Panc1 (cell line): ENCODE measurements at places on chromosomes 6 and 20.

GRCh38 chr20:25197183-25197869 lies 1.8 kb downstream of the ENTPD6 start:
- DNase-seq: no peak

DNA sequence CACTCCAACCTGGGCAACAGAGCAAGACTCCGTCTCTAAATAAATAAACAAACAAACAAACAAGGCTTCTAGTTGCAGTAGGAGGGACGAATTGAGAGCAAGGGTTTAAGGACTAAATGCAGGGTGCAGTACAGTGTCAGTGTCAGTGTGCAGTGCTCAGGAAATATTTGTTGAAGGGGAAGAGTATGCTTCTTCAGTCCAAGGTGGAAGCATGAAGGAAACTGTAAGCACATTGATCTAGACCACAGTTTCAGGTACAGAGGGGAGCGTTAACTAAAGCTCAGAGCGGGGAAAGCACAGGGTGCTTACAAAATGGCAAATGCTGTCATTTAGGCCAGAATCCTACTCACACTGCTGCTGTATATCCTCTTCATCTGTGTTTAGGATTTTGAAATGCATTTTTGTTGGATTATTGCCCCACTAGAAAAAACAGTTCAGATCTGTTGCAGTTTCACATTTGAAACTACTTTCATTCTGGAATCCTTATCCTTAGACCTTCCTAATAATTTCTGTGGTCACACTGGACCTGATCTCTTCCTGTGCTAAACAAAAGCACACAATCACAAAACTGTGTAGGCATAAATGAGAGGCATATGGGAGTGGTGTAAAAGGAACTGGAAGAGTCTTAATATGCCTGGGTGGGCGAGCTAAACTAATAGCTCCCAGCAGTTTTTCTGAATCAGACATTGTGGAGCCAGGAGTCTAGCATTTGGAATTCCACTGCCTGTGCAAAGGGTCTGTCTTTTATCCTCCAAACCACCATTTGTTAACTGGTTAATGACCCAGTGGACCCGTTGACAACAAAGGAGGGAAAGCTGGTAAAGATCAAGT lies 41.4 kb downstream of the CBFA2T2 start:
- no peak for DNase-seq

DNA sequence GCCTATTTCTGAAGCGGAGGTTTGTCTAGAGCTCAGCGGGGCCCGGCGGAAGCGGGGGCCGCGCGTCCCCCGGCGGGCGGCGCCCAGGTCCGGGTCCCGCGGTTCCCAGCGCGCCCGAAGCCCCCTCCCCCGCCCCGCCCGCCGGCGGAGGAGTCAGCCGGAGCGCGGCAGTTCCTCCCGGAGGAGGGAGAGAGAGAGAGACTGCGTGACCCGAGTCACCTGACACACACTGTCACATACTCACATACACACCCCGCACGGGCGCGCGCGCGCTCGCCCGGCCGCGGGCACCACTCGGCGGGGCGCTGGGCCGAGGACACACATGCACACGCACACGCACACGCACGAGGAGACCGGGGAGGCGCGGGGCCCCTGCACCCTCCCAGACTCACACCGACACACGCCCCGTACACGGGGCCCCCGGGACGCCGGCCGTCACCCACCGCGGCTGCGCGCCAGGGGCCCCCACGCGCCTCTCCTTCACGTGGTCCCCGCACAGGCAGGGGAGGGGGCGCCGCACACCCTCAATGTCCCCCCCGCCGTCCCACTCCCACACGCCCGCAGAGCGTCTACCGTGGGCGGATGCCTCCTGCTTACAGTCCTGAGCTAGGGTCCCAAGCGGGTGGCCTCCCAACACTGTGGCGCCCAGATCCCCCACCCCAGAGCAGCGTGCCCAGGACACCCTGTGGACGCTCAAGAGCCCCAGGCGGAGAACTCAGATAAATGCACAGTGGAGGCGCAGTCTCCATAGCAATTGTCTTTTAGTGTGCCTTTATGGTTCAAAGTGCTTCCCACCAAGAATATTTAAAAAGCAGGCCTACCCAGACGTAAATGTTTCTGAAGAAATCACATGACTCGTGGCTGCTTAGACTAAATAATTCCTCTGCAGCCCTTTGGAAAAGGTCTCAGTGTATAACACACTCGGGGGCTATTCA lies at the start of gene RRAGD:
TSS of gene RRAGD (minus strand) at position 203 of the 935 bp plus-strand sequence. CDS start 280 bp downstream, outside the sequence.
- DNase-seq: no peak

GRCh38 chr6:123780021-123780420 lies 23.6 kb upstream of the NKAIN2 start:
- DNase-seq: no peak

DNA sequence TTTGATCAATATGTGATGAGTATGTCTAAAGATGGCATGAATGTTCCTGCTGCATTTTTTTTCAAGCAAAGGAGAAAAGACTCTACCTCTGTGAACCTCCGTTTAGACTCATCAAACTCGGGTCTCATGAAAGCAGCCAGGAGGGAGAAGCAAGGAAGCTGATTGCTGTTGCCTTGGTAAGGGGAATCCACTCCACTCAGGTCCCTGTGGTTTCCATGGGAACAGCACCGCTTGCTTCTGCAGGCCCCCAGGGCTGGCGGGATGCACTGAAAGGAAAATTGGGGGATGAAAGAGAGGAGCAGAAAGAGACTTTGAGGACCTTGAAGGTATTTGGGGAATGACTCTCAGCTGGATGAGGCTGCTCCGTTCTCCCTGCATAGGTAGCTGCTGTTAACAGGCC lies 249.6 kb upstream of the RIN2 start:
- DNase-seq: no peak

GRCh38 chr6:143368426-143368825 lies 82.1 kb downstream of the ADAT2 start:
- no peak for DNase-seq

- DNase-seq: no peak
Observed at GRCh38 chr6:8506126-8506525, 70.8 kb upstream of the SLC35B3 start.

DNA sequence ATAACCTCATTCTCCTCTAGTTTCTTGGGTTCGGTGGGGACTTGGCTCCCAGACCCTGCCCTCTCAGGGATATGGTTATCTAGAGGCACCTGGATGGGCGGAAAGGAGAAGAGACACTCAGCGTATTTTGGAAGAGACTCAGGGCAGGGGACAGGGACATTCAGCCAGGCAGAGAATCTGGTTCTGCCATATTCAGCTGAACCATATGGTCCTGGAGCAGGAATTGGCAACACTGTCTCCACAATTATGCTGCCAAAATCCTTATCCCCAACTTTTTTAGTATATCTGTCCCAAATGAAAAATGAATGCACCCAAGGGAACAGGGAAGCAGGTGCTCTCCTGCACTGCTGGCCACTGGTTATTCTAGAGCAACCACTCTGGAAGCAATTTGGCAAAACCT lies 17.7 kb downstream of the SDC4 start:
- DNase-seq: no peak

- no peak for DNase-seq
Observed at GRCh38 chr20:17951323-17951722, 17.3 kb downstream of the SNX5 start.

DNA sequence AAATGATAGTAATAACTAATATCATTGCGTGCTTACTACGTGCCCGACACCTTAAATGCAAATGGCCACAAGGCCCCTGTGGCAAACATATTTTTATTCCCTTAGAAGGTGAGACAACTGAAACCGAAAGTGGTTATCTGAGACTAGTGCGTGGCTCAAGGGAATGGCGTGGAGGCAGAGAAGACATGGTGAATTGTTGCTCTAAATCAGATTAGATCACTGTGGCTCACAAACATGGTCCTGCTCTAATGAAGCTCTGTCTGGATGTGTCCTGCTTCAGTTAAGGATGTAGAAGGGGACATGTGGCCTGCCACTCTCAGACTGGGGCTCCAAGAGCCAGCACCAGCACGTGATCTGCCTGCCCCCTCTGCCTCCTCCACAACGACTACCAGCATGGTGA lies 124.2 kb upstream of the GMDS start:
- DNase-seq: no peak

- DNase-seq: no peak
Observed at GRCh38 chr6:42275376-42276033, 57.8 kb upstream of the MRPS10 start.

DNA sequence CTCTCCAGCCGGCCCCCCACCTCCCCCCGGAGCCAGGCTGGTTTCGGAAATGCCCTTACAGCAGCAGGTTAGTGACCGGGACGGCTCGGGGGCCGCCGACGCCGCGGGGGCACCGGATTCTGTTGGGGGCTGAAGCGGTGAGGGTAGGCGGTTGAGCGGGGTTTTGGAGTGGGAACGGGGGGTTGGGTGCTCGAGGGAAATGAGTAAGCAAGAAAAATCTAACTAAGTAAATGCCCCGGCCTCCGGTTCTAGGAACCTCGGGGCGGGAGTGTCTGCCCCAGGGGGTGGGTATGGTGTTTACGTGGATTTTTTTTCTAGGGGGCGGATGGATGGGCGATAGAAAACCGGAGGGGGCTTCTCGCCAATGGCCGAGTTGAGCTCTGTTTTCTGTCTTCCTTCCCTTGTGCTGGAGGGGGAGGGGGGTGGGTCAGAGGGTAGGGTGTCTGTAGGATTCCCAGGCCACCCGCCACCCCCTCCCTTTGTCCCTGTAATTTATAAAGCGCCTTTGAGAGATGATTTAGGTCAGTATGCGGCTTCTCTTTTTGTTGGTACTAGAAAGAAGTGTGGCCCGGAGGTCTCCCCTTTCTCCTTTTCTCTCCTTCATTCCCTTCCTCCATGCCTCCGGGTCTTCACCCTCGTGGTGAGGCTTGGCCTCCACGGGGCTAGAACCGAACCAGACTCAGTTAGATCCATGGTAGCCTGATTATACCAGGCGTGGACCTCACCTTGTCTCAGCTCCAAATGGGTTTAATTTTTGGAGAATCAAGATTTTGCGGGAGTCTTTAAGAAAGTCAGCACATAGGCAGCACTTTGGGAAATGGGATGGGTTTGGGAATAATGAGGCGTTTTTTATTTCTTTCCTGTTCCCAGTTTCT lies 2.3 kb downstream of the E2F3 start:
- peak; percentile 4 for DNase-seq

DNA sequence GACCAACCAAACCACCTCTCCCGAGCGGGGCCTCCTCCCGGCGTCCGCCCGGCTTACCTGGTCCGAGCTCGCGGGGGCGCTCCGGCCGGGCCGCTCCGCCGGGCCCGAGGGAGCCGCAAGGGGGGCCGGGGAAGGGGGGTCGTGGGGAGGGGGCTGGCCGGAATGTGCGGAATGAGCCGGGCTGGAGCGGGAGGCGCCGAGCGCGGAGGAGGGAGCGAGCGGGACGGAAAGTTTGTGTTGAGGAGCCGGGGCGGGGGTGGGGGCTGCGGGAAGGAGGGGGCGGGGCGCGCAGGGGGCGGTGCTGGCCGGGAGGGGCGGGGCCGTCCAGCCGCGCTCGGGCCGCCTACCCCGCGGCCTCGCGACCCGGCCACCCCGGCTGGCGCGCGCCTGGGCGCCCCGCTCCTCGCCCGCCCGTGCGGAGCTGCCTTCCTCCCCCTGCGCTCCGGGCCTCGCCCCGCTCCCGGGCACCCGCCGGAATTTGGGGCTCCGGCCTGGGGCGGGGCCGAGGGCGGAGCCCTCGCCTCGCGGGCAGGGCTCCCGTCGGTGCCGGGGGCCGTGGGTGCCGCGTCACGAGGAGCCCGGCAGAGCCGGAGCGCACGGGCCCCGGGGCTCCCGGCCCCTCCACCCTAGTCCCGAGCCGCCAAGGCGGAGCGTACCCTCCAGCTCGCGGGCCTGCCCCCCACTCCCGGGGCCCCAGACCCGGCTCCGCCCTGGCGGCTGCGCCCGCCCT lies at the start of gene TEAD3:
TSS of gene TEAD3 (minus strand) at position 239 of the 730 bp plus-strand sequence.
- no peak for DNase-seq

- DNase-seq: no peak
Observed at GRCh38 chr6:90818163-90818562, 231.3 kb upstream of the MAP3K7 start.

DNA sequence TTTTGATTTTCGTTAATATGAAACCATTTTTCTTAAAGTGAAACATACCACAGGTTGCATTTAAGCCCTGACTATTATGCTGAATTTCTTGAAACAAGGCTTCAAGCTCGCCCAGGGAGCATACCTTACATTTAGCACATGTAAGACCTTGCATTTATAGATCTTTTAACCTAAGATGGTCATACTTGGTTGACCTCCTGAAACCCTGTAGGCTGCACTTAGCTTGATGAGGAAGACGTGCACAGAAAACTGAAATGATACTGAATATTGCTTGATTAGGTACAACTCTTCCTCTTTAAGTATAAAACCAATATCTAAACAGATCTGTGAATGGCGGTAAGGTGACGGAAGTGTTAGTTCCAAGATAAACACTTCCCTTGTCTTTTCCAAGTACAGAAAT lies 82.2 kb downstream of the CTNNBL1 start:
- DNase-seq: no peak

GRCh38 chr6:111828809-111829208 lies 44.4 kb downstream of the FYN start:
- DNase-seq: no peak

GRCh38 chr20:19921284-19921793 lies 95.8 kb upstream of the NAA20 start:
- no peak for DNase-seq

GRCh38 chr6:13733178-13733887 lies 21.7 kb upstream of the RANBP9 start:
- DNase-seq: no peak

DNA sequence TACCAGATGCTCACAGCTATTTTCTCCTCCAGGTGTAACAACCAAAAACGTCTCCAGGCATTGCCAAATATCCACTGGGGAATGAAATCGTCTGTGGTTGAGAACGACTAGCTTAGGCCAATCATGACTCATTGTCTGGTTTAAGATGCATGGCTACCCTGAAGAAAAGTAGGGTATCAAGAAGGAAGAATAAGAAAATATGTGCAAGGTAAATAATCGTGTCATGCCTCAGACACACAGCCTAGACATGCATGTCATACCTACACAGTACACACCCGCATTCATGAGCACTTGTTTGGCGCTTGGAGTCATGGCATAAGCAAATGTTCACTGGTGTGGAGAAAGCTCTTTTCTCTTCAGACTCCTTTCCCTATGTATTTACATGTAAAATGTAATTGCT lies 745.7 kb downstream of the MAFB start:
- no peak for DNase-seq

DNA sequence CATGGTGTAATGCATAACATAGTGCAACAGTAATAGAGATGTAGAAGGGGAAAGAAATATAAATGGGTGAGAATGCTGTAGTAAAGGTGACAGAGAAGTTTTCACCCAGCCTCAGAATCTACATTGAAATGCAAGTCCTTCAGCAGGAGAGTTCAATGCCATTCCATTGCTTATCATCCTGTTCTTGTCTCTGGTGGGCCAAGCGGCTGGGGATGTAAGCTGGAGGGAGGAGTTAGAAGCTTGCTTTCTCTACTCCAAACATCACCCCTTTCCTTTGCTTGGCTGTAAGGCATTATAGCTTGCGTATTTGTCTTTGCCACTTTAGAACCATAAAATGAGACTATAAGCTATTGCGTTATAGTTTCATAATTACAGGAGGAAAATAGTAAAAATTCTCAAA lies 2.2 kb upstream of the FUT9 start:
- DNase-seq: no peak

- DNase-seq: no peak
Observed at GRCh38 chr6:1463751-1464426, 74.5 kb downstream of the FOXF2 start.

GRCh38 chr6:22926790-22927354 lies 357.5 kb downstream of the HDGFL1 start:
- no peak for DNase-seq

GRCh38 chr6:14321992-14322772 lies 204.6 kb downstream of the CD83 start:
- no peak for DNase-seq

GRCh38 chr20:14055127-14055742 lies 59.9 kb downstream of the MACROD2 start:
- peak; percentile 51 for DNase-seq
